ENCODE measurements at places on chromosomes 12 and 14.

- H3K27ac ChIP-seq = no peak overlapping the region
- H3K36me3 ChIP-seq = peaks cover 46% of the 10 kb centered on the region
- no peak overlapping the region for H3K4me3 ChIP-seq
- no peak for DNase-seq
- H3K27me3 ChIP-seq = no peaks in the 10 kb centered on the region
- H3K4me1 ChIP-seq = peaks cover 8% of the 10 kb centered on the region
Measured at GRCh38 chr14:92950193-92950540, 27.2 kb downstream of the CHGA start.

DNA sequence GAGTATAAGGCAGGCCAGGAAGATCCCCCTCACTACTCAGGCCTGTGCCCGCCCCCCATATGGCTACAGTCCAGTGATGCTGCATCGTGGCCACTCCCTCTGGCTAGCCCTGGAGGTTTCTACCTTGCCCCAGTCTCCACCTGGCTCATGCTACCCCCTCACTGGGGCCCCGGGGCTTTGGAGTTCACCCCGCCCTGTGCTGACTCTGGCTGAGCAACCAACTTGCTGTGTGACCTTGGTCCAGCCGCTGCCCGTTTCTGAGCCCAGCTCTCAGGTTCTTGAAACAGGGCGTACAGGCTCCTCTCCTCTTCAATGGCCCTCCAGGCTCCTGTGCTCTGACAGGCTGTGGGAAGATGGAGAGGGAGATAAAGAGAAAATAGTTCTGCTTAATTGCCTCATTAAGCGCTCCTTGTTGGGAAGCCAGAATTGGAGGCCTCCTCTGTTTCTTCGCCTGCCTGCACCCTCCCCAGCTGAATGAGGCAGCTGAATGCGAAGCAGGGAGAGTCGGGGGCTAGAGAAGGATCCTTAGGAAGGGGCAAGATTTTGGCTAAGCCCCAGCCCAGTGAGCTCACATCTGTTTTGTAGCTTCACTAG is 138.2 kb upstream of the NCOR2 start:
- H3K4me1 ChIP-seq = peaks cover 6% of the 10 kb centered on the region
- no peak overlapping the region for H3K27ac ChIP-seq
- no peaks in the 10 kb centered on the region for H3K36me3 ChIP-seq
- H3K27me3 ChIP-seq = peaks cover 8% of the 10 kb centered on the region
- H3K4me3 ChIP-seq = no peak overlapping the region
- no peak for DNase-seq

GRCh38 chr12:131608740-131609690 is 101.9 kb upstream of the SFSWAP start:
- no peaks in the 10 kb centered on the region for H3K36me3 ChIP-seq
- peaks cover 3% of the 10 kb centered on the region for H3K27me3 ChIP-seq
- H3K4me1 ChIP-seq = no peaks in the 10 kb centered on the region
- H3K4me3 ChIP-seq = no peak overlapping the region

GRCh38 chr14:20177433-20177974 is 13.2 kb upstream of the OR11G2 start:
- no peak overlapping the region for H3K4me3 ChIP-seq
- H3K27ac ChIP-seq = no peak overlapping the region
- H3K27me3 ChIP-seq = no peaks in the 10 kb centered on the region
- H3K36me3 ChIP-seq = no peaks in the 10 kb centered on the region
- DNase-seq = no peak

DNA sequence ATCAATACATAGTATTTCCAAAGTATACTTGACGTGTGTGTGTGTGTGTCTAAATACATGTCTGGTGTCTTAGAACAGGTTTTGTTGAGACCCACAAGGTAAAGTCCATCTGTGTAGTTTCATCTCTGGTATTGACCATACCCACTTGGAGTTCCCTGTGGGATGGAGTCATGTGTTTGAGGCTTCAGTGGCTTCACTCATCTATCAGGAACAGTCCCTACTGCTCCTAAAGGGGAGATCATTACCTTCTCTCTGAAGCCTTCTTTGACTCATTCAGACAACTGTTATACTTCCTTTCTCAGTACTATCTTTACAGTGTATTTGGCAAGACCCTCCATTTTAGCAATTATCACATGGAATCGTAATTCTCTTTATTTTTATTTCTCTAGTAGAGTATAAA is 14.2 kb downstream of the RAB21 start:
- no peak overlapping the region for H3K4me3 ChIP-seq
- no peaks in the 10 kb centered on the region for H3K27me3 ChIP-seq
- H3K4me1 ChIP-seq = no peaks in the 10 kb centered on the region
- peaks cover 7% of the 10 kb centered on the region for H3K36me3 ChIP-seq

- DNase-seq = no peak
- H3K27me3 ChIP-seq = peaks cover 13% of the 10 kb centered on the region
- H3K4me1 ChIP-seq = no peaks in the 10 kb centered on the region
- H3K27ac ChIP-seq = no peak overlapping the region
- H3K4me3 ChIP-seq = no peak overlapping the region
- H3K36me3 ChIP-seq = no peaks in the 10 kb centered on the region
Measured at GRCh38 chr12:48557919-48558318, 11.9 kb downstream of the LALBA start.

DNA sequence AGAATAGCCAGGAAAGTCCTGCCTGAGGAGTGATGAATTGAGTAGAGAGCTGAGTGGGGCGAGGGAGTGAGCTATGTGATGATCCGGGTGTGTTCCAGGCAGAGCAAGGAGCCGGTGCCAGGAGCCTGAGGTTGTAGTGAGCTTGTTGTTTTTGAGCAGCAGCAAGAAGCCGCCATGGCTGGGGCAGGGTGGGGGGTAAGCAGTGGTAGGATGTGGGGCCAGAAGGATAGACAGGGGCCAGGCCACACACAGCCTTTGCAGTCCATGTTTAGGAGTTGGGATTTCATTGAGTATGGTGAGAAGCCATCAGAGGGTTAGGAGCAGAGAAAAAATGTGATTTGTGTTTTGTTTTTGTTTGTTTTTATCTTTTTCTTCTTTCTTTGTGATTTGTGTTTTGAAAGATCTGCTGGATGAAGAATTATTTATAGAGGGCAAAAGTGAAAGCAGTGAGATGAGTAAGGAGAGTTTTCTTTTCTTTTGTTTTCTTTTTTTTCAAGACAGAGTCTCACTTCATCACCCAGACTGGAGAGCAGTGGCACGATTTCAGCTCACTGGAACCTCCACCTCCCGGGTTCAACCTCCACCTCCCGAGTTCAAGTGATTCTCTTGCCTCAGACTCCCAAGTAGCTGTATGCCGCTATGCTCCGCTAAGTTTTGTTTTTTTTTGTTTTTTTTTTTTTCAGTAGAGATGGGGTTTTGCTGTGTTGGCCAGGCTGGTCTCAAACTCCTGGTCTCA is 92.3 kb upstream of the BCAT1 start:
- H3K4me1 ChIP-seq = peaks cover 11% of the 10 kb centered on the region
- no peak overlapping the region for H3K27ac ChIP-seq
- no peak for DNase-seq
- H3K36me3 ChIP-seq = no peaks in the 10 kb centered on the region
- H3K27me3 ChIP-seq = no peaks in the 10 kb centered on the region
- H3K4me3 ChIP-seq = no peak overlapping the region

DNA sequence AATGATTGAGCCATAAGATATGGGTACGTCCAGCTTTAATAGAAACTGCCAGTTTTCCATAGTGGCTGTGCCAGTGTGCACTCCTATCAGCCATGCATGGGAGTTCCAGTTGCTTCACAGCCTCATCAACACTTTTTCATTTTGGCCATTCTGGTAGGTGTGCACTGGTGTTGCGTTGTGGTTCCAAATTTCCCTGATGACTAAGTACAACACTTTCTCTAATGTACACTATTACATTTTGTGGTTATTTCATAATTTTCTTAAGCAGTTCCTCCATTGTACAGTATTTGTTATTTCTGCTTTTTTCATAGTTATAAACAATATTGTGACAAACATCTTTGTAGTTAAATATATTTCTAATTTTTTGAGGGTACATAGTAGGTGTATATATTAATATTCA is 21.5 kb upstream of the OAS1 start:
- H3K27ac ChIP-seq = no peak overlapping the region
- H3K4me1 ChIP-seq = no peaks in the 10 kb centered on the region
- no peaks in the 10 kb centered on the region for H3K36me3 ChIP-seq
- DNase-seq = no peak
- peaks cover 7% of the 10 kb centered on the region for H3K27me3 ChIP-seq
- H3K4me3 ChIP-seq = no peak overlapping the region

GRCh38 chr12:122854554-122854953 is 19.3 kb downstream of the HIP1R start:
- no peak for DNase-seq
- H3K27me3 ChIP-seq = no peaks in the 10 kb centered on the region
- H3K36me3 ChIP-seq = peaks cover 24% of the 10 kb centered on the region
- no peak overlapping the region for H3K4me3 ChIP-seq
- H3K27ac ChIP-seq = no peak overlapping the region

DNA sequence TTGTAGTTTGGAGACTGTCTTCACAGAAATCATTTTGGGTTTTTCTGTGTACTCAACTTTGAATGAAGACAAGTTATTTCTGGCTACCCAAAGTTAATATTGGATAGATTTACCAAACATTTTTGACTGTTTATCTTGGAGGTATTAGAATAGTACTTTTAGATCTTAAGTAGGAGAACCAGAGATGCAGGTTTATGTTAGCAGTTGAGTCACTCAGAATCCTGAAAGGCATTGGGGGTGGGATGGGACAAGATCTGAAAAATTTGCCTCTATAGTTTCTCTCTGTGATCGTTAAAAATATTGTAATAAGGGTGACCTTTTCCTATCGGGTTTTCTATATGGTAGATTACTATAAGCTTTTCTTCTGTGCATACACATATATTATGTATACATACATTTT is 112.3 kb downstream of the TTC6 start:
- no peak for DNase-seq
- no peaks in the 10 kb centered on the region for H3K36me3 ChIP-seq
- no peak overlapping the region for H3K27ac ChIP-seq

GRCh38 chr12:33180918-33181317 is 258.7 kb downstream of the SYT10 start:
- no peak overlapping the region for H3K4me3 ChIP-seq
- H3K27me3 ChIP-seq = no peaks in the 10 kb centered on the region
- H3K27ac ChIP-seq = no peak overlapping the region
- H3K36me3 ChIP-seq = no peaks in the 10 kb centered on the region
- DNase-seq = no peak

DNA sequence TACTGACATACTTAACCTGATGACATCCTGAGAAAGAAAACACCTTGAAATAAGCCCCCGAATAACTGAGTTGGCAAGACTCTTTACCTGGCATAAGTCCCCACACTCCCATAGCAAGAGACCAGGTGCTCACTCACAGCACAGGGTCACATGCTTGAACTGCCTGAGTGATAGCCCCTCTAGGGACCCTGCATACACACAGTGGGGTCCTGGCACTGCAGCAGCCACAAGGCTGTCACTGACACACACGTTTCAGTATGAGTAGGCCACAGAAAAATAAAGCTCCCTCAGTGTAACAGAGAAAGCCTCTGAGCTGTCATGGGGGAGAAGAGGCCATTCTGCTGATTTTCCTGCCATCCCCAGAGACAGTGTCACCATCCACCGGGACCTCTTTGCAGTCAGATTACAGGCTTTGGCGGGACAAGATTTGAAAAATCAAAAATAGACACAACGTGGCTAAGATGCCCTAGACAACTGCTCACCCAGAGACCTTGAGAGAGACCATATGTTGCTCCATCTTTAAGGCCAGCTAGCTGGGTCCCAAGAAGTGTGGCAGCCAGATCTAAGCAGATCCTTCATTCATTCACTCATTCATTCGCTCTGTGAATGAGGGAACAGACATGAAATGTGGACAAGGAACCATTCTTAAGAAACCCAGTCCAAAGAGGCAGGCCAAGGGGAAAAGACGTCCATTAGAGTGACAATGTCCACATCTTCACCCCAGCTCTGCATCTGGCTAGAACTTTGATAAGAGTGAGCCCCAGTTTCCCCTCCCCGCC is 1.6 kb downstream of the SCARB1 start:
- no peaks in the 10 kb centered on the region for H3K27me3 ChIP-seq
- peaks cover 21% of the 10 kb centered on the region for H3K4me1 ChIP-seq
- peak overlapping the region; percentile 85 for H3K4me3 ChIP-seq
- no peak for DNase-seq
- H3K36me3 ChIP-seq = peaks cover 11% of the 10 kb centered on the region
- no peak overlapping the region for H3K27ac ChIP-seq

- no peaks in the 10 kb centered on the region for H3K36me3 ChIP-seq
- H3K27ac ChIP-seq = no peak overlapping the region
- H3K4me1 ChIP-seq = no peaks in the 10 kb centered on the region
- no peak for DNase-seq
Measured at GRCh38 chr12:114400361-114400811, 5.6 kb downstream of the TBX5 start.

- peaks cover 2% of the 10 kb centered on the region for H3K36me3 ChIP-seq
- no peaks in the 10 kb centered on the region for H3K27me3 ChIP-seq
- DNase-seq = no peak
Measured at GRCh38 chr14:65007202-65007601, 20.5 kb downstream of the FNTB start.

DNA sequence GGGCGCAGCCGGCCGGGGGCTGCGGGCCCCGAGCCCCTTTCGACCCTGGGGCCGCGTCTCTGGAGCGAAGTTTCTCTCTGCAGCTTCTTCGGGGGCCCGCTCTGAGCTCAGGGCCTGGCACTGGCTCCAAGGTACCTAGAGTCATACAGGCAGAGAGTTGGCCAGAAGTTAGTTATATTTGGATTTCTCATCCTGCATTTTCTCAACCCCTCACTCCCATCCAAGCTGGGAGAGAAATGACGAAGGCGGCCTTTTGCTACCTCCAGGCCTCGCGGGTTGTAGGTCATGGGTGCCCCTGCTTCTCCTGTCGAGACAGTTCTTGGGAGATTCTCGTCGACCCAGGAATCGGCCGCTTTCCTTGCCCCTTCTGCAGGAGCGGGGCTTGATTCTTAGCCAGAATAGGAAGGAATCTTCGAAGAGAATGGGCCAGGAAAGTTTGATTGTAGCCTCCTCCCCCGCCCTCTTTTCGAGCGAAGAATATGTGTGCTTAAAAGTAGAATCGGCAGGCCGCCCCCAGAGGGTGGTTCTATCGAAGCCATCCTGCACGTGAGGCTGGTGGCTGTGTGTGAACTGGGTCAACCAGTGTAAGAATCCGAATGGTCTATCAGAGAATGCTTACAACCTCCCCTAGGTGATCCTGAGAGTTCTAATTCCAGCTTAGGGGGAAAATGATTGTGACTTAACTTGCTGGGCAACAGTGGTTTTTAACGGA is 785 bp downstream of the MLEC start:
- peak overlapping the region; percentile 87 for H3K4me3 ChIP-seq
- H3K27me3 ChIP-seq = no peaks in the 10 kb centered on the region
- peaks cover 22% of the 10 kb centered on the region for H3K4me1 ChIP-seq
- peaks cover 1% of the 10 kb centered on the region for H3K36me3 ChIP-seq
- DNase-seq = no peak

- H3K4me1 ChIP-seq = no peaks in the 10 kb centered on the region
- H3K4me3 ChIP-seq = no peak overlapping the region
- H3K36me3 ChIP-seq = no peaks in the 10 kb centered on the region
- no peak overlapping the region for H3K27ac ChIP-seq
- no peak for DNase-seq
Measured at GRCh38 chr12:96585977-96586376, 96.6 kb downstream of the CFAP54 start.
